Activated naive CD8-positive, alpha-beta T cell treated with anti-CD3 and anti-CD28 coated beads for 36 hours (primary cell): ENCODE measurements at places on chromosomes 5 and 9. TPM values are rescaled to one million over a fixed set of nuclear protein-coding genes. Genes with fewer than 3 reads are reported as not detected.

The LURAP1L gene
- not detected for total RNA-seq

The GTF3C5 gene
- total RNA-seq: 90.2 TPM

The GARNL3 gene
- total RNA-seq: 2.0 TPM

The ADAMTS16 gene
- not detected for total RNA-seq

The TMEFF1 gene
- 0.14 TPM for total RNA-seq

The C9orf40 gene
- 18.9 TPM for total RNA-seq

The DRD1 gene
- total RNA-seq: not detected

The NTNG2 gene
- 1.2 TPM for total RNA-seq

The GPRIN1 gene
- 1.5 TPM for total RNA-seq

The FGF10 gene
- total RNA-seq: not detected

The MRPS27 gene
- total RNA-seq: 102 TPM

The GLRX gene
- total RNA-seq: 29.5 TPM

The OCLN gene
- 0.40 TPM for total RNA-seq

The ANXA2R gene
- 8.5 TPM for total RNA-seq

The SMIM33 gene
- not detected for total RNA-seq

The PRRX2 gene
- 0.76 TPM for total RNA-seq

The GABRP gene
- not detected for total RNA-seq

The FBP2 gene
- not detected for total RNA-seq

The ADCY2 gene
- not detected for total RNA-seq

The UBAC1 gene
- 32.6 TPM for total RNA-seq

The CCL19 gene
- not detected for total RNA-seq

The ADAMTS2 gene
- total RNA-seq: not detected

The NDUFAF2 gene
- total RNA-seq: 48.8 TPM

The PCA3 gene
- not detected for total RNA-seq

The PDE6A gene
- not detected for total RNA-seq

The SOX30 gene
- total RNA-seq: not detected

The FAM169A gene
- total RNA-seq: 12.2 TPM

The IGFBPL1 gene
- not detected for total RNA-seq

The ARL14EPL gene
- not detected for total RNA-seq

The DAB2IP gene
- total RNA-seq: 0.18 TPM

The COL23A1 gene
- 0.21 TPM for total RNA-seq

The CER1 gene
- total RNA-seq: not detected

The CLTB gene
- 53.4 TPM for total RNA-seq

The P4HA2 gene
- total RNA-seq: 8.1 TPM

The LSM11 gene
- total RNA-seq: 7.5 TPM

The FAM120A gene
- total RNA-seq: 121 TPM

The CATSPER3 gene
- 0.46 TPM for total RNA-seq

The CDH9 gene
- total RNA-seq: not detected

The FAM163B gene
- total RNA-seq: not detected

The SAXO1 gene
- total RNA-seq: not detected

The MYMK gene
- not detected for total RNA-seq
